Esophagus squamous epithelium (tissue), 5 donors: ENCODE measurements at places on chromosomes 5 and 9. TPM values are rescaled to one million over a fixed set of nuclear protein-coding genes. Genes with fewer than 3 reads are reported as not detected.

The POLE3 gene
- total RNA-seq: 55.0 TPM

The G3BP1 gene
- total RNA-seq: 105 TPM

The PCDHAC2 gene
- not detected for total RNA-seq

- no peak overlapping the region for H3K27ac ChIP-seq
- no peaks in the 10 kb centered on the region for H3K4me1 ChIP-seq
- H3K27me3 ChIP-seq: no peaks in the 10 kb centered on the region
- H3K36me3 ChIP-seq: no peaks in the 10 kb centered on the region
- DNase-seq: no peak
- H3K4me3 ChIP-seq: no peak overlapping the region
Measured at GRCh38 chr9:75551861-75552260, 338.6 kb upstream of the PCSK5 start.

GRCh38 chr9:102069969-102070368 is 331.5 kb upstream of the GRIN3A start:
- H3K27me3 ChIP-seq: no peaks in the 10 kb centered on the region
- H3K4me3 ChIP-seq: no peak overlapping the region
- no peaks in the 10 kb centered on the region for H3K4me1 ChIP-seq

DNA sequence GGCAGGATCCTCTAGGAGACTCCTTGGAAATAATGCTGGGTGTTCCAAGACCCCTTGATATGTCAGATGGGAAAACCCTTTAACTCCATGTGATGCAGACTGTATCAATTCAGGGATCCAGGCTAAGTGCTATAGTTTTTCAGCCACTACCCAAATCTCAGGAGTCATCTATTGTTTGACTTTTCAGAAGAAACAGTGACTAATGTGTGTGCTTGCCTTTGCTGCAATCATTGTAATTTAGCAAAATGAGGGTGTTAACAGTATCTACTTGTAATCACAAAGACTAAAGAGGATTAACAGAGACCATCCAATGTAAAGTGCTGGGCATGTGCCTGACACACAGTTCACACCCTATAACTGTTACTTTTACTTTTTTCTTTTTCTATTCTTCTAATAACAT is 309.6 kb upstream of the RFX3 start:
- no peak for DNase-seq
- no peaks in the 10 kb centered on the region for H3K36me3 ChIP-seq
- H3K4me1 ChIP-seq: no peaks in the 10 kb centered on the region
- H3K27ac ChIP-seq: peak overlapping the region; percentile 19
- no peaks in the 10 kb centered on the region for H3K27me3 ChIP-seq
- no peak overlapping the region for H3K4me3 ChIP-seq

DNA sequence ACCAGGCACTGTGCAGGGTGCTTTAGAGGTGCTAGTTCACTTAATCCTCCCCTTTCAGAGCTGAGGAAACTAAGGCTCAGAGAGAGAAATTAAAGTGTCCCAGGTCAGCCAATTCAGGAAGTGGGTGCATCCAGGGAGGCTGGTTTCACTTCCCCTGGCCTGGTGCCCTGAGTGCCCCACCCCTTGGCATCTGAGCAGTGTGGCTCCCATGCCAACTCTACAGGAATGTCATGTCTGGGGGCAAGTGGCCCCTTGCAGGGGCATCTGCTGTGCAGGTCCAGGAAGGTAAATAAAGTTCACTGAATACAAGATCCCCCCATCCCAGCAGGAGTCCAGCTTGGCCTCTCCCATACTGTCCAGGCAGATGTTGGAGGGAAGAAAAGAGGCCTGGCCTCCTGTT is 4.4 kb upstream of the N4BP3 start:
- no peak overlapping the region for H3K4me3 ChIP-seq
- peak overlapping the region; percentile 63 for H3K27ac ChIP-seq
- H3K27me3 ChIP-seq: no peaks in the 10 kb centered on the region
- no peak for DNase-seq

DNA sequence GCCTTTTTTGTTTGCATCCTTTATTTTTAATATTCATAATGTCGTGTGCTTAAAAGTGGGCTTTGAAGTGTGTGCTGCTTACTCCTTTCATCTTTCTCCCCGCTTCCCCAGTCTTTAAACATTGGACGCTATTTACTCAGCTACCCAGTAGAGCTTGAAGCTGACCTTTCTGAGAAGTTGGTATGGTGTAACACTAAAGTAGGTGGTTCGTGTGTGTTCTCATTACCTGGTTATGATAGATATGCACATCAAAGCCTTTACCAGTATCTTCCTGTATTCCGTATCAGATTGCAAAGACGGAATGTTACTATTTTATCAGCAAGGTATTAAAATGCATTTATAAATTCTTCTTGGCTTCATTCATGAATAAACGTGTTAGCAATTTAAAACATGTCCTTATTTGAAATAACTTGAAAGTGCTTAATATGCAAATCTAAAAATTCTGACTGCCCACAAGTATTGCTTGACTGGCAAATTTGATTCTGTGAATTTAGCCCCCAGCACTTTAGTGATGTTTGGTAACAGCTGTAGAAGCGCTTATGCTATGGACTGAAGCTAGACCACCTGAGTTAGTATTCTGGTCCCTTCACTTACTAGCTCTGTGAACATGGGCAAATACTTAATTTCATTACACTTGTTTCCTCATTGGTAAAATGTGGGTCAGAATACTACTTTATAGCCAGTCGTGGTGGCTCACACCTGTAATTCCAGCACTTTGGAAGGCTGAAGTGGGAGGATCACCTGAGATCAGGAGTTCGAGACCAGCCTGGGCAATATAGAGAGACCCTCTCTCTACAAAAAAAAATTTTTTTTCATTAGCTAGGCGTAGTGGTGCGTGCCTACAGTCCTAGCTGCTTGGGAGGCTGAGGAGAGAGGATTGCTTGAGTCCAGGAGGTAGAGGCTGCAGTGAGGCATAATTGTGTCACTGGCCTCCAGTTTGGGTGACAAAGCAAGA is 1.7 kb downstream of the RRAGA start:
- H3K27me3 ChIP-seq: no peaks in the 10 kb centered on the region
- H3K4me3 ChIP-seq: peak overlapping the region; percentile 62
- DNase-seq: no peak
- H3K4me1 ChIP-seq: peaks cover 24% of the 10 kb centered on the region

DNA sequence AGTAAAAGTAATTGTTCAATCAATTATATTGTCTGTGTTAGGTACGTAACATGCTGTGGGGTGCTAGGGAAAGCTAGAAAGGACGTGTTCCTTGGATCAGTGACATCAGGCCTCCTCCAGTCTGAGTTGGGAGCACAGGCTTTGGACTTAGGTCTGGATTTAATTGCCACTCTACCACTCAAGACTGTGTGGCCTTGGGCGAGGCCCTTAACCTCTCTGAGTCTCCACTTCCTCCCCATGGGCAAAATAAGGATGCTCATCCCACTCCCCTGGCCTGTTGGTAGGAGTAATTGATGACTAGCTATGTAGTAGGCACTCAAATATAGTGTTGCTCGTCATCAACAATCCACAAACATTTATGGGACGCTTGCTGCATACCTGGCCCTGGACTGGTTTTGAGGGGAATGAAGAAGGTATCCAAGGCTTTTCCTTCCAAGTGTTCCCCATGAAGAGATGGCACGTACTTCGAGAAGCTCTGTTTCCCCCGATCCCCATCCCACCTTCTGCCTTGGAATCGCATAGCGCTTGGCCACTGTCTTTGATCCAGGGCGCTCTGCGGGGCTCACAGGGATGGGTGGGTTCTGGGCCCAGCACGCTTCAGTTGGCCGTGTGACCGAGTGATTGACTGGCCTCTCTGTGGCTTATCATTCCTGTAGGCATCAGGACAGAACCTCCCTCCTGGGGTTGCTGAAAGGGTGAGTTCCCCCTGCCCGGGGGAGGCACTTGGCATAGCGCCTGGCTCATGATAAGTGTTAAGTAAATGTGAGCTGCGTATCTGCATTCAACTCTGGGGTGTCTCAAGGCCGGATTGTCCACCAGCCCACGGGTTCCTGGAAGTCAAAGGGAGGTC is 8.1 kb downstream of the FGF18 start:
- no peak overlapping the region for H3K4me3 ChIP-seq
- DNase-seq: no peak
- H3K27ac ChIP-seq: no peak overlapping the region
- H3K27me3 ChIP-seq: no peaks in the 10 kb centered on the region
- no peaks in the 10 kb centered on the region for H3K36me3 ChIP-seq
- no peaks in the 10 kb centered on the region for H3K4me1 ChIP-seq
